ENCODE measurements at places on chromosomes 1 and 21.

GRCh38 chr21:42269386-42269785, 45.8 kb downstream of the TFF3 start:
- DNase-seq, result no peak

DNA sequence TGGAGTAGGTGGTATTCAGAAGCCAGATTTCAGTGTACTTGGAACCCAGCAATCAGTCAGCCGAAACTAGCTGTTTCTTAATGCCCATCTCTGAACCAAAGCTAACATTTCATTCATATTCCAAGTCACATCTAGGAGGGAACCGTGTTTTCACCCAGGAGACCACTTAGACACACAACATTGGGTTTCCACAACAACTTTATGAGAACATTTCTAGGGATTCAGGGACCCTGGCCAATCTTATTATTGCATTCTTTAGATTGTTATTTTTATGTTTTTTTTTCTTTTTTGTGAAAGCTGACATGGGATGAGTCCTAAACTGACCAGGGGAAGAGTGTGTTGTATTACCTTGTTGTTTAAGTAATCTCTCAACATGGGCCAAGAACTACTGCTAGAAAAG, 72.5 kb upstream of the KIAA0040 start:
- no peak for DNase-seq

- DNase-seq, result no peak
Observed at GRCh38 chr1:79006564-79006963, at the start of gene ADGRL4. ADGRL4 (minus strand) TSS chr1:79006730; CDS start chr1:79006654, 76 bp downstream.

DNA sequence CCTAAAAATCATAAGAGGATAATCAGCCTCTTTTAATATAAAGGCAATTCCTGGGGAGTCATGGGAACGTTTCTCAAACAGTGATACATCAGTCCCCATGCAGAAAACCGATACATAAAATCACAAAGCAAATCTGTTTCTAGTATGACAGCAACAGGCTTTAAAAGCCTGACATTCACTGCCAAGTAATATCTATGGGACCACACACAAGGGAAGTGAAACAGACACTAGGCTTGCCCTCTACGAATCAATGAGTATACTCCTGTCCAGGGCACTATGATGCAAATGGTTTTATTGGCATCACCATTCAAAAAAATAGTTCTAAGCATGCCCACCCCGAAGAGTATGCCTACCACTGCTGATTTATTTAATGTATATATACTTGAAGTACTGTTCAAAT, 54.4 kb downstream of the TIAM1 start:
- no peak for DNase-seq

- no peak for DNase-seq
Observed at GRCh38 chr1:214108097-214108446, 120.3 kb downstream of the PROX1 start.

- no peak for DNase-seq
Observed at GRCh38 chr1:36084497-36085115, 712 bp downstream of the TEKT2 start.

DNA sequence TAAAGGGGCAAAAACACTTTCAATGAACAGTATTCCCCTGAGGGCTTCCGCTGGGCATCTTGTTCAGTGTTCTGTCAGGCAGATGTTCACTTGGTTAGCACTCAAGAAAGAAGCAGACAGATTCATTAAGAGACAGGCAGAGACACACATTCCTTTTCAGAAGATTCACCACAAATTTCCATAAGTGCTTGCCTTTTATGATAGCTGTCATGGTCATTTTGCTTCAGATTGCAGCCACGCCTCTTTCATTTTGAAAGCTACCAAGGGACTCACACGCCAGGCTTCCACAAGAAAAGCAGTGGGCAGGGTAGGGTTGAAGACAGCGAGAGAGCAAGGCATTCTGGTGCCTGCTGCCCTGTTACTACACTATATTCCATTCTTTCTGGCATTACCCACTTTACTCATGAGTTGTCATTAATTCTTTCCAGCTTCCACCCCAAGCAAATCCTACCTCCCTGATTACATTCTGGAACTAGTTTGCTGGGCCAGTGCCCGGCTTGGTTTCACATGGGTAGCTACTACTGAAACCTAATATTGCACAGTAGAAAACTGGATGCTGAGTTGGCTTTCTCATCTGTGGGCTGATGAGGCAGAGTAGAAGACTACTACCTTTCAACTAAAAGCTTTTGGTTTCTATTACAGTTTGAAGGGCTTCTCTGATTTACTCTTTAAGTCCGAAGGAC, 91.2 kb upstream of the COL24A1 start:
- DNase-seq, result no peak

- DNase-seq, result no peak
Observed at GRCh38 chr1:39733161-39733560, 5.5 kb upstream of the PPIE start.

DNA sequence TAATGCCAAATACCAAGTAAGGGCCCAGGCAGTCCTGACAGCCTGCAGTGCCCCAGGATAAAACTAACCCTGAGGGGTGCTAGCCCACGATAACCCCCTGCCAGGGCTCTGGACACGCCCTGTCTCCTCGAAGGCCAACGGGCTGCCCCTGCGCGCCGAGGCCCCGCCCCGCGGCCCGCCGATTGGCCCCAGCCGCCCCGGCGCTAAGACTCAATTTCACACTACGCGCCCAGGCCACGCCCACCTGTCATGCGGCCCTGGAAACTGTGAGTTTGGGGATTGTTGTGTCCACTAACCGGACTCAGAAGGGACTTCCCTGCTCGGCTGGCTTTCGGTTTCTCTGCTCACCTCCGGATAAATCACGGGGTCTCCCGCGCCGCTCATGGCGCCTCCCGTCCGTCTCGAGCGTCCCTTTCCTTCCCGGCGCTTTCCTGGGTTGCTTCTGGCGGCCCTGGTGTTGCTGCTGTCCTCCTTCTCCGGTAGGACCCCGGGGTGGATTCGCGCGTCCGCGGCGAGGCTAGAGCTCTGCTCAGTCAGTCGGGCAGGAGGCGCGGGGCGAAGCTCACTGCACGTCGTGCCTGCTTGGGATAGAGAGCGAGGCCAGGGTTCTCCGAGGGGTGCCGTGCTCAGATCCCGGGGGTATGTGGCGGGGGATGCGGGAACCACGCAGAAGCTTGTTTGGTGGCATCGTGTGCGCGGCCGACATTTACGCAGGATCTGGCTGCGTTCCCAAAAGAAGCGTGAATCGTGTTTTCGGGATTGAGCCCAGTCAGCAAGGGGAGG, at the start of gene CR1L:
TSS of gene CR1L (plus strand) at position 282 of the 783 bp plus-strand sequence. CDS start at position 383, 101 bp downstream.
- DNase-seq, result peak; percentile 27

- DNase-seq, result no peak
Observed at GRCh38 chr1:36803868-36804570, 230.3 kb downstream of the GRIK3 start.

GRCh38 chr1:21032741-21033140, 144.0 kb downstream of the EIF4G3 start:
- no peak for DNase-seq

DNA sequence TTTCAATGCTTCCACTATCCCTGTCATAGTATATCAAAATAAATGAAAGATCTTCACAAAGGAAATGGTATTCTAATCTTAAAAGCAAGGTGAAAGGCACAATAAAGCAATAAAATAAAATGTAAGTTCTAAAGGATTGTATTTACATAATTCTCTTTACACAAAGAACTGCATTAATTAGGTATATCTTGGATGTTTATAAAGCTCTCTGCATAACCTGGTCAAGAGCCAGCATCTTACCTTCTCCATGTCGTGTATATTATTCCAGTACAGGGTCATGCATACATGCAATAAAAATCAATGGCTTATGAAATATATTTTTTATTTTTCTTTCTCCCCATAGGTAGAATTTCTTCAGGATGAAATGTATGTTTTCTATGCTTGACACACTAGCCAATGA, 63.8 kb downstream of the GON4L start:
- DNase-seq, result no peak

- DNase-seq, result no peak
Observed at GRCh38 chr1:117181630-117182041, 29.1 kb downstream of the VTCN1 start.

GRCh38 chr1:12424087-12424529, 193.9 kb downstream of the DHRS3 start:
- DNase-seq, result no peak

GRCh38 chr1:29548091-29548490, 311.8 kb downstream of the PTPRU start:
- DNase-seq, result no peak

GRCh38 chr1:161706482-161707347, at the start of gene FCRLA:
FCRLA (plus strand) TSS chr1:161707229; CDS start chr1:161707265, 36 bp downstream.
- no peak for DNase-seq

DNA sequence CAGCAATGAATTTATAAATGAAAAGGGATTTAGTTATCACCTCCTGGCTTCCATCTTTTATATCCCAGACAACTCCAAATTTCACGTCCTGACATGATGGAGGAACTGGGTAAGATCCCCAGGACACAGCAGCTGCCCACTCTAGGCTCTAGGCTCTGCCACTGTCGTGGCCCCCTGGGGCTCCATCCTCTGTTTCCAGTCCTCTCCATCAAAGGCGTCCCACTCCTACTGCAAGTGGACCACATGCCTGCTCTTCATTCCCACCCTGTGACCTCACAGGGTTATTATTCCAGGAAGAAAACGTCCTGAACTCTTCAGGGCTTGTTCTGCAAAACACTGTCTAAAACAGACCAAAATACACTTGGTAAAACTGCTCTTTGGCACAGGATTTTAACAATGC, 11.9 kb downstream of the URB1 start:
- DNase-seq, result no peak

DNA sequence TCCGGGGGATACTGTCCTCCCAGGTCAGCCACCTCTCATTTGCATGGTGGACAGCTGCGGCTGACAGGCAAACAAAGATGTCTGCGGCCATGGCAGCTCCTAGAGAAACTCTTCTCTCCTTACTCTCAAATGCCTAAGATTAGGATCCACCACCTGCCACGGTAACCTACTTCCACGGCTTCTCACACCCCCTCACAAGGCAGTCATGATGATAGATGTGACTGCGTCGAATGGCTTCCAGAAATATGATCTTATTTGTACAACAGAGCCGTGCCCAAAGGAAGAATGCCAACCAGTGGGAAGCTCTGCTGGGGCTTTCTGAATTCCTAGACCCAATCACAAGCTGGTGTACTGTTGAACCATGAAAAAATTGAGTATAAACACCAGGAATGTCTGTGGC, 73.4 kb downstream of the BACE2 start:
- no peak for DNase-seq

DNA sequence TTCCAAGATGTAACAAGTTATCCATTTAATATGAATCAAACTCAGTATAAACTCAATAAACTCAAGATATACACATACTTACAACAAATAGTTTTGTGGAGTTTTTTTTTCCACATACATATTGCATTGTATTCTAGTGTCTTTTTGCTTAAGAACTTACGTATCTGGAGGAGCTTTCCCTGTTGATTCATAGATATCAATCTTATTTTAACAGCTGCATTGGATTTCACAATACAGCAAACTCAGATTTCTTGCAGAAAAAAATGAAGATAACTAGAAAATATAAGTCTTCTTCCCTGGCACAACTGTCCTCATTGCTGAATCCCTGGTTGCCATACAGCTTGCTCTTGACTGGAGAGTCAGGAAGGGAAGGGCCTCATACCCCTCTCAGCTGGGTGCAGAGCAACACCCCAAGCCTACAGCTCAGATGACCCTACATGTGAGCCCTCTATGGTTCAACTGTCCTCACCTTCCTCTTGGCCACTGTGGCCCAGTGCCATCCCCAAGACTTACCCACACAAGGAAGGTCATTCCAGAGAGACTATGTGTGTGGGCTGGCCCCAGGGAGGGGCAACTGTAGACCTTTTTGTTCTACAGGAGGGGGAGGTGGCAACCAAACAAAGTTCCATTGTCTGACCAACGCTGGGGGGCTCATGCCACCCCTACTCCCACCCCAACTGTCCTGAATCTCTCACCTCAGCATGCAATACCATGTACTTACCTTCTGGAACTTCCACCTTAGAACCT, 1.7 kb downstream of the MPZ start:
- DNase-seq, result no peak

DNA sequence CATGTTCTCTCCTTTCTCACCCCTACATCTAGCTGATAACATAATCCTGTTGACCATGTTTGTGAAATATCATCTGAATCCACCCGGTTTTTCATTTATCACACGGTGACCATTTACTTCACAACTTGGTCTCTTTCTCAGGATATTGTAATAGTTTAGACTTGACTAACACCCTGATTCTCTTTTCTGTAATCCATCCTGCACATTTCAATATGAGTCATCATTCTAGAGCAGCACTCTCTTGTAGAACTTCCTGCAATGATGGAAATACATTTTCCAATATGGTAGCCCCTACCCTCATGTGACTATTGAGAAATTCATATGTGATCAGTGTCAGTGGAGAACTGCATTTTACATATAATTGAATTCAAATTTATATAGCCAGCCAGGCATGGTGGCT, 2.3 kb upstream of the JAM2 start:
- no peak for DNase-seq

DNA sequence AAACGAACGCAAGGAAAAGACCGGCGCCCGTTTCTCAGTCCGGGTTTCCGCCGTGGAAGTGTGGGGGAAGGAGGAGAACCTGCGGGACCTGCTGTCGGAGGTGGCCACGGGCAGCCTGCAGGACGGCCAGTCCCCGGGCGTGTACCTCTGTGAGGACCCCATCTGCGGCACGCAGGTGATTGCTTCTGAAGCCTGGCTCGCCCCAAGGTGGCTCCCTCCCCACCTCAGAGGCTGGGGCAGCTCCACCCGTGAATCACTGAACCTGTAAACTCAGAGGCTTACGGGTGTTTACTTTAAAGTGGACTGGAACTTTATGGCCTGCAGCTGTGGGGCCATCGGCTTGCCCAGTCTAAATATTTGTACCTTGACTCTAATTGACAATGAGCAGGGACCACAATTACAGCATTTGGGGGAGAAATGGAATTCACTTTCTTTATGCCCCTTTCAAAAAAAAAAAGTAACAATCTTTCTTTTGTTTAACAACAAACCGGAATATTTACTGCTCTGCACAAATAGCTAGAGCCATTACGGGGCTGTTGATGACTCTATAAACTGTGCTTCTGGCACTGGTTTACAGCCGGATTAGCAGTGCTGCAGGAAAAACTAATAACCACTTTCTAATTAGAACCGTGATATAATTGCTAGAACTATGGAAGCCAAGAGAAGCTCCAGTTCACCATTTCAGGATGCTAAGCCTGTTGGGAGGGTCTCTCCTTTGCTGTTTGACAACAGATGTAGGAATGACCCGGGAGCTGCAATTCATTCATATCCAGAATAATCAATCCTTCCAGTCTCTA, 454.8 kb downstream of the KIF26B start:
- no peak for DNase-seq

GRCh38 chr21:38988509-38989378, 183.0 kb downstream of the ETS2 start:
- DNase-seq, result no peak

DNA sequence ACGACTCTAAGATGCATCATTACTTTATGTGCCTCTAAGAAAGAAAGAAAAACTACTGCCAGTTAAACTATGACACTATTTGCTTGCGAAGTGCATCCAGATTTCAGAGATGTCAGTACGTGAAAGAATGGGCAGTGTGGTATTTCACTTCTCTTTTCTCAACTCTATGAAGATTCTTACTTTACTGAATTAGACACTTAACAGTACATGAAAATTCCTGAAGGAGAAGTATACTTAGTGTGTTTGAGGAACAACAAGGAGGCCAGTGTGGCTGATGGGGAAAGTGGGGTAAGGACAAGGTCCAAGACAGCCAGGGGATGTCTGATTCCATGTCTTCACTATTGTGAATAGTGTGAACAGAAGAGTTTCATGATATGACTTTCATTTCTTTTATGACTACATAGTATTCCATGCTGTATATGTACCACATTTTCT, 53.9 kb upstream of the HSD17B7 start:
- DNase-seq, result no peak

GRCh38 chr1:63593303-63593885, at the start of gene PGM1:
PGM1 (plus strand) TSS chr1:63593411; CDS start chr1:63593489, 78 bp downstream.
- peak; percentile 44 for DNase-seq

GRCh38 chr1:212432272-212432660, 454 bp upstream of the NENF start:
- no peak for DNase-seq
